Lower lobe of right lung (tissue), 2 donors: ENCODE measurements at places on chromosomes 13 and 19. TPM values are rescaled to one million over a fixed set of nuclear protein-coding genes. Genes with fewer than 3 reads are reported as not detected.

Gene PEG3
- total RNA-seq: 5.0 TPM

Gene ZNF177
- total RNA-seq: 2.2 TPM

- DNase-seq: peak; percentile 54
- H3K27ac ChIP-seq: peak overlapping the region; percentile 79
- peak overlapping the region; percentile 62 for H3K4me3 ChIP-seq
- no peaks in the 10 kb centered on the region for H3K36me3 ChIP-seq
- no peaks in the 10 kb centered on the region for H3K27me3 ChIP-seq
Observed at GRCh38 chr19:53466726-53467484, 628 bp upstream of the ZNF813 start.

DNA sequence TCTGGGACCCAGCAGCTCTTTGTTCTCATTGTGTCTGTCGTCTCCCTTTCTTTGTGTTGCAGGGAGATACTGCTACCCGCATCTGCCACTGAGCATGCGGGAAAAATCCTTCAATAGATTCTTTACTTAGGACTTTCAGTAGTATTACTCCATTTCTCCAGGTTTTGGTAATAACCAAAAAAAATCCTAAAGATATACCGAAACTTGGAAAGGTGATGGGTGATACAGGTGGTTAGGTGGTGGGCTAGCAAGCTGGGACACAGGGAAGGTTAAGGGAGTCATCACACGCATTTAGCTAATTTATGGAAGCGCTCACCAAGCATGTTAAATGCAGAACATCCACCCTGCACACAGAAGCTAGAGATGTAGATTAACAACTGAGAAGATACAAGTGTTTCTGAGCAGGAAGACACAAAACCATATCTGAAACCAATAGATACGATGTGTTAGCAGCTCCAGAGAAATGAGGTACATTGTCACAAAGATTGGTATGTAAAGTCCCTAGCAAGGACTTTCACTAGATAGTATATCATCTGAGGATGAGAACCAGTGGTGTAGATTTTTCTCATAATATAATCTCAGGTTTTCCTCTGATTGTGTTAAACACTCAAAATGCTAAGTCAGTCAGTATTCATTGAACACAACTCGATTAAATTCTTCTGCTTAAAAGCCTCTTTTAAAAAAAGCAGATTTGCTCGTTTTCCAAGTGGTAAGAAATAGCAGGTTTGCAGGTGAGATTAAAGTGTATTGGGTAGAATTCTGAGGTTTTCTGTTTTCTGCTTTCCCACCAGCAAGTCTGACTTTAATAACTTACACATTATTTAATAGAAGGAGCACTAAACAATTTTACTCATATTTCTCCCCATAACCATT lies 1.2 kb upstream of the SLAIN1 start:
- peak overlapping the region; percentile 71 for H3K4me3 ChIP-seq
- H3K27ac ChIP-seq: no peak overlapping the region
- H3K36me3 ChIP-seq: no peaks in the 10 kb centered on the region
- H3K27me3 ChIP-seq: no peaks in the 10 kb centered on the region
- no peak for DNase-seq

DNA sequence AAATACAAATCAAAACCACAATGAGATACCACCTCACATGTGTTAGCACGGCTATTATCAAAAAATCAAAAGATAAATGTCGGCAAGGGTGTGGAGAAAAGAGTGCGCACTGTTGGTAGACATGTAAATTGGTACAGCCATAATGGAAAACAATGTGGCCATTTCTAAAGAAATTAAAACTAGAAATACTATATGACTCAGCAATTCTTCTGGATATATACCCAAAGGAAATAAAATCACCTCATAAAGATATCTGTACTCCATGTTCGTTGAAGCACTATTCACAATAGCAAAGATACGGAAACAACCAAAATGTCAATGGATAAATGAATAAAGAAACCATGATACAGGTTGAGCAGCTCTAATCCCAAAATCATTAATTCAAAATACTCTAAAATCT lies 30.8 kb downstream of the VWA8 start:
- H3K36me3 ChIP-seq: no peaks in the 10 kb centered on the region
- no peak for DNase-seq
- H3K27me3 ChIP-seq: no peaks in the 10 kb centered on the region

GRCh38 chr13:41611385-41611784 lies 154.0 kb downstream of the RGCC start:
- H3K27ac ChIP-seq: peak overlapping the region; percentile 82
- no peak for DNase-seq
- H3K4me1 ChIP-seq: peaks cover 39% of the 10 kb centered on the region

DNA sequence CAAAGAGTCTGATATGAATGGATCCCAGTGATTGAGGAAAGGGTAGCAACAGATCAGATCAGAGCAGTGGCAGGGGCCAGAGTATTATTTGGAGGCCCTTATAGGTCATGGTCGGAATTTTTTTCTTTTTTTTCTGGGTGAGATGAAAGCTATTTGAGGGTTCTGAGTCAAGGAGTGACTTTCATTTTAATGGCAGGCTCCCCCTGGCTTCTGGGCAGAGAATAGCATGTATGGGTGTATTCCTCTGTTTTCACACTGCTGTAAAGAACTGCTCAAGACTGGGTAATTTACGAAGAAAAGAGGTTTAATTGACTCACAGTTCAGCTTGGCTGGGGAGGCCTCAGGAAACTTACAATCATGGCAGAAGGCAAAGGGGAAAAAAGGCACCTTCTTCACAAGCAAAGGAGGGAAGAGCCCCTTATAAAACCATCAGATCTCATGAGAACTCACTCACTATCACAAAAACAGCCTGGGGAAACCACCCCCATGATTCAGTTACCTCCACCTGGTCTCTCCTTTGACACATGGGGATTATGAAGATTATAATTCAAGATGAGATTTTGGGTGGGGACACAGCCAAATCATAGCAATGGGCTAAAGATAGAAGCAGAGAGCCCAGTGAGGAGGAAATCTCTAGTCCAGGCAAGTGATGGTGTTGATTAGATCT lies 3.0 kb upstream of the SLC6A16 start:
- H3K36me3 ChIP-seq: peaks cover 11% of the 10 kb centered on the region
- H3K27ac ChIP-seq: no peak overlapping the region
- H3K4me3 ChIP-seq: no peak overlapping the region
- peaks cover 4% of the 10 kb centered on the region for H3K4me1 ChIP-seq

- no peaks in the 10 kb centered on the region for H3K27me3 ChIP-seq
- no peaks in the 10 kb centered on the region for H3K36me3 ChIP-seq
- H3K4me1 ChIP-seq: peaks cover 5% of the 10 kb centered on the region
- no peak for DNase-seq
- H3K4me3 ChIP-seq: no peak overlapping the region
- H3K27ac ChIP-seq: no peak overlapping the region
Observed at GRCh38 chr19:36060430-36060829, 5.7 kb downstream of the WDR62 start.

DNA sequence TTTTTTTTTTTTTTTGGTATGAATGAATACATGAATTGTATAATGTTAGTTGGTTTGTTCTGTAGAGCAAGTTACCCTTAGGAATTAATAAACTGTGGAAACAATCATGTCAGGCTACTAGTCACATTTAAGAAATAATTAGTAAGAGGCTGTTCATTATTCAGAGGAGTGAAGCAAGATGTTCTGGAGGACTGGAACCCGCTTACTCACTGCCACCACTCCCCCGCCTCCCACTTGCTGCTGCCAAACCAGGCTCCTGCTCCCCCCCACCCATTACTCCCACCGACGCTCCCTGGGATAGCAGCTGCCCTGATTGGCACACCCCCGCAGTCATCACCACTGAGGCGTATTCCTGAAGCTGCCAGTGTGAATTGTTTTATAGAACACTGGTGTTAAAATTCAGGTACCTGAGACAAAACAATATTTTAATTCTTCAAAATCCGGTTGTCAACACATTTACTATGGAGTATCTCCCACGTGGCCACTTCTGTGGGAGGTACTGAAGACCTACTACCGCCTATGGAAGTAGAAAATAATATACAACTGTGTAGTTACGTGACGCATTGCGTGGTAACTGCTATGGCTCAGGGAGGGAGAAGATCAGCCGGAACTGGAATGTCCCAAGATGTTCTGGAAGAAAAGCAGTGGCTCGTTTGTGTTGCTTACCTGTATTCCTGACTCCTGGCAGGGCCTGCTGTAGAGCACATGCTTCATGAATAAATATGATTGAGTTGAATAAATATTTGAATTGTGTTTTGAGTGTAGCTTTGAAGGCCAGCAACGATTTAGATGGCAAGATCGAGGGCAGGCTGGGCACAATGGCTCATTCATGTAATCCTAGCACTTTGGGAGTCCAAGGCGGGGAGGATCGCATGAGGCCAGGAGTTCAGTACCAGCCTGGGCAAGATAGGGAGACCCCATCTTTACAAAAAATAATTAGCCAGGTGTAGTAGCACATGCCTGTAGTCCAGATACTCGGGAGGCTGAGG lies 1.7 kb downstream of the DPY19L3 start:
- peak overlapping the region; percentile 84 for H3K4me3 ChIP-seq
- DNase-seq: peak; percentile 65
- H3K36me3 ChIP-seq: peaks cover 32% of the 10 kb centered on the region
- peak overlapping the region; percentile 99 for H3K27ac ChIP-seq
- H3K4me1 ChIP-seq: peaks cover 22% of the 10 kb centered on the region
- H3K27me3 ChIP-seq: no peaks in the 10 kb centered on the region

- no peaks in the 10 kb centered on the region for H3K27me3 ChIP-seq
- peaks cover 13% of the 10 kb centered on the region for H3K4me1 ChIP-seq
- peaks cover 54% of the 10 kb centered on the region for H3K36me3 ChIP-seq
- no peak overlapping the region for H3K4me3 ChIP-seq
- DNase-seq: no peak
- H3K27ac ChIP-seq: no peak overlapping the region
Observed at GRCh38 chr19:46367426-46367825, 20.5 kb downstream of the PPP5C start.

DNA sequence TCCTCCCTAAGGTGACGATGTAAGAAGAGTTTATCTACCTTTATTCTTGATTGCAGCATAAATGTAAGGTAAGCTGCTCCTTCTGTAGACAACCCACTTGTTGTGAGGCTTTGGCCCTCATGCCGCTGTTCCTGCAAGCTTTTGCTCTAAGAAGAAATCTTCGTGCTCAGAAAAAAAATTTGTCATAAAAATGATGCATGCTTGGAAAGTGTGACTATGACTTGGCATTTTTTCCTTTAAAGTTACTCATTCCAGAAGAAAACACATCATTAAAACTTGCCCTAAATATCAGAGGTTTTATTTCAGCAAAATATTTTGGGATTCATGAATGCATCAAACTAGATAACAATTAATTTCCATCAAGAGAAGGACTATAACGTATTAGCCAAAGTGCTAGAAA lies 39.8 kb downstream of the KCTD12 start:
- no peaks in the 10 kb centered on the region for H3K36me3 ChIP-seq
- no peaks in the 10 kb centered on the region for H3K4me1 ChIP-seq
- H3K4me3 ChIP-seq: no peak overlapping the region
- no peak for DNase-seq
- H3K27ac ChIP-seq: no peak overlapping the region
- no peaks in the 10 kb centered on the region for H3K27me3 ChIP-seq

GRCh38 chr19:46384396-46384795 lies 29.0 kb downstream of the CCDC8 start:
- no peak overlapping the region for H3K27ac ChIP-seq
- H3K36me3 ChIP-seq: peaks cover 93% of the 10 kb centered on the region
- H3K4me1 ChIP-seq: no peaks in the 10 kb centered on the region
- DNase-seq: peak; percentile 21
- H3K27me3 ChIP-seq: no peaks in the 10 kb centered on the region

DNA sequence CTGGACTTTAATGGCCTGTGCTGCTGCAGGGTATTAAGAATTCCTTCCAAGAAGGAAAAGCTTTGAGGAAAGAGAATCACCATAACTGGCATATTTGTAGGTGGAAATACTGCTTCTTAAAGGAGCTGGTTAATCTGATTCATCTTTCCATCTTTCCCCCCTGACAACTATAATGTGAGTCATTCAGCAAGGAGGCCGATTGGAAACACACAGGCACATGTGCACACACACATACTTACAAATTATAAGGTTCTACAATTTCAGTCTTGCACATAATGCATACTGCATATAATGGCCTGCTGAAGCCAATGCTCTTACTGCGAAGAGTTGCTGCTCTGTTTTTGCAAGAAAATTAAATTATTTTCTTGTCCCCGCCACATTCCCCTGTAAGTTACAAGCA lies 78.8 kb upstream of the TPP2 start:
- H3K4me3 ChIP-seq: no peak overlapping the region
- no peak overlapping the region for H3K27ac ChIP-seq

DNA sequence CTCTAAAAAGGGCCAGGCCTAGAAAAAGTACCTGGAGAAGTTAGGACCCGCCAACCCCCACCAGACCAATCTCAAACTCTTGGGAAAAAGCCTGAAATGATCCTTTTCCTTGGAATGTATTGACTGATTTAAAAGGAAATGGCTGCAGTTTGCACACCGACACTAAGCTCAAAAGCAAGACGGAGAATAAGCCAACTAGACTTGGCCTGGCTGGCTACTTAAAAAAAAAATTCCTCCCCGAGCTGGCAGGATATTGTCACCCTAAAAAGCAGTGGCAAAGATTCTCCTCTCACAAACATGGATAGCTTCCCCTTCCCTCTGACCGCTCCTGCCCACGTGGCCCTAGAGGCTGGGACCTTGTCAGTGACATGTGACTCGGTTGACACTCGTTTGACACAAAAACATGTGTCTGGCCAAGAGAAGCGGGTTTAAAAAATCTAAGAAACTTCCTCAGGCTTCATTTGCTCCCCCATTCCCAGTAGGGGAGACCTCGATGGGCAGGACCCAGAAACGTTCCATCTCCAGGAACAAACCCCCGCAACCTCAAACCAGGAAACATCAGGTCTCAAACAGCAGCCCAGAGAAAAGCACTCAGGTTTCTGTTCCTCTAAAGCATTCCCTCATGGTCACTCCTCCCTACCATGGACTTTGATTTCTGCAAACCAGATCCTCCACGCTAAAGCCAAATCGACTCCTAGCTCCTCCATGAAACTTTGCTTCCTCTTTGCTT lies 1.3 kb downstream of the RFX1 start:
- peak overlapping the region; percentile 67 for H3K4me3 ChIP-seq
- H3K4me1 ChIP-seq: peaks cover 32% of the 10 kb centered on the region
- H3K36me3 ChIP-seq: no peaks in the 10 kb centered on the region
- peak overlapping the region; percentile 100 for H3K27ac ChIP-seq
- no peaks in the 10 kb centered on the region for H3K27me3 ChIP-seq
- peak; percentile 77 for DNase-seq

- DNase-seq: no peak
- H3K4me3 ChIP-seq: no peak overlapping the region
- H3K27me3 ChIP-seq: no peaks in the 10 kb centered on the region
- no peak overlapping the region for H3K27ac ChIP-seq
- H3K36me3 ChIP-seq: no peaks in the 10 kb centered on the region
- H3K4me1 ChIP-seq: no peaks in the 10 kb centered on the region
Observed at GRCh38 chr13:53568491-53568890, 539.9 kb downstream of the OLFM4 start.

GRCh38 chr19:14073925-14074838 lies 1.6 kb downstream of the MISP3 start:
- no peaks in the 10 kb centered on the region for H3K27me3 ChIP-seq
- H3K4me3 ChIP-seq: peak overlapping the region; percentile 86
- H3K36me3 ChIP-seq: no peaks in the 10 kb centered on the region
- peak overlapping the region; percentile 92 for H3K27ac ChIP-seq

- peaks cover 8% of the 10 kb centered on the region for H3K27me3 ChIP-seq
- H3K36me3 ChIP-seq: no peaks in the 10 kb centered on the region
- DNase-seq: no peak
- no peaks in the 10 kb centered on the region for H3K4me1 ChIP-seq
- H3K27ac ChIP-seq: no peak overlapping the region
Observed at GRCh38 chr13:111658145-111659100, 338.0 kb downstream of the TEX29 start.

- peaks cover 3% of the 10 kb centered on the region for H3K4me1 ChIP-seq
- peak overlapping the region; percentile 86 for H3K27ac ChIP-seq
- H3K36me3 ChIP-seq: no peaks in the 10 kb centered on the region
- H3K27me3 ChIP-seq: no peaks in the 10 kb centered on the region
- H3K4me3 ChIP-seq: peak overlapping the region; percentile 57
Observed at GRCh38 chr19:21604951-21605476, 99.6 kb downstream of the ZNF429 start.
